ENCODE measurements at places on chromosomes 4 and X.

- DNase-seq, result no peak
Measured at GRCh38 chr4:115852767-115853091, 739.3 kb upstream of the NDST4 start.

DNA sequence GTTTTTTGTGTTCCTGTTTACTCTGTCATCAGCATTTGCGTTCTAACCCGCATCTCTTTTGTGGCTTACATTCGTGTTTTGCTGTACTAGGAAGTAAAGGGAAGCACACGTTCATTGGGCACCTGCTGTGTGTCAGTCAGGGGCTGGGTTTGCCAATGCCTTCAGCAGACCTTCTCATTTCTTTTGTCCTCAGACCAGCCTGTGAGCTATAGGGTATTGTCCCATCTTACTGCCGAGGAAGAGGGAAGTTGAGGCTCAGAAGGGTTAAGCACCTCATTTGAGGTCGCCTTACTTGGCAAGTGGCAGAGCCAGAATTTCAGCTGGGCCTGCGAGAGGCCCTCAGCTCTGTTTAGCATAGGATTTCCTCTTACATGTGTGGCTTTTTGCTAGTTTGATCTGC, 8.7 kb downstream of the TBC1D14 start:
- peak; percentile 62 for DNase-seq

DNA sequence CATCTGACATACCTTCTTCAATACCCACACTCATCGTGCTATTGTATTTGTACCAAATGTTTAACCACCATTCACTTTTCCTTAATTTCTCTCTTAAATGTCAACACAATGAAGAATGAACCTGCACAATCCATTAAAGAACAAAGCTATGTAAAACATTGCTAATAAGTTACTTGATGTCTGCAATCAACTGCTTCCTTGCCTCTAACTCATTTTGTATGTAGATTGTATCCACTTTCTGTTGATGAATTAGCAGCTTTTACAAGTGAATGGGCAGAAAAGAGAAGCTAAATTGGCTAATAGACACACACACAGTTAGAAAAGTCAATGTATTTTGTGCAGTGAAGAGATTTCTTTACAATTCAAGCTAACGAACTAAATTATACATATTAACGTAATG, 212.5 kb upstream of the NDST3 start:
- no peak for DNase-seq

- DNase-seq, result no peak
Measured at GRCh38 chr4:6772223-6772928, 10.2 kb upstream of the KIAA0232 start.

DNA sequence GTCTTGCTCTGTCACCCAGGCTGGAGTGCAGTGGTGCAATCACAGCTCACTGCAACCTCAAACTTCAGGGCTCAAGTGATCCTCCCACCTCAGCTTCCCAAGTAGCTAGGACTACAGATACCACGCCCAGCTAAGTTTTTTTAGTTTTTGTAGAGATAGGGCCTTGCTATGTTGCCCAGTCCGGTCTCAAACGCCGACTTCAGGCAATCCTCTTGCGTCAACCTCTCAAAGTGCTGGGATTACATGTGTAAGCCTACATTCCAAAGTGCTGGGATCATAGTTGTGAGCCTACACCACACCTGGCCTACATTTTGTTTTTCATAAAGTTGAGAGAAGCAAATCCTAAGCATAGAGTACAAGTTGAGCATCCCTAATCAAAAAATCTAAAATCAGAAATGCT, 42.2 kb downstream of the SMARCA5 start:
- no peak for DNase-seq

GRCh38 chr4:184851200-184851541, 25.4 kb upstream of the ACSL1 start:
- DNase-seq, result no peak

DNA sequence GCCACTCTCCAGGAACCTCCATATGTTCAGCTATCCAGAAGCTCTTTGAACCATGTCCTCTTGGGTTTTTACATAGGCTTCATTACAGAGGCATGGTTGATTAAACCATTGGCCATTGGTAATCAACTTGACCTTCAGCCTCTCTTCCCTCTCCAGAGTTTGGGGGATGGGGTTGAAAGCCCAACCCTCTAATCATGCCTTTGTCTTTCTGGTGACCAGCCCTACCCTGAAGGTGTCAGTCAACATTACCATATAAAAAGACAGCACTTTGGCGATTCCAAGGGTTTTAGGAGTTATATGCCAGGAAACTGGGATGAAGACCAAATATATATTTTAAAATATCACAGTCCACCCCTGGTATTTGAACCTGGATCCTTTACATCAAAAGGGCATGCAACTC, 222.5 kb downstream of the CHIC1 start:
- no peak for DNase-seq

- DNase-seq, result peak; percentile 43
Measured at GRCh38 chr4:7195546-7196287, 3.4 kb downstream of the SORCS2 start.

DNA sequence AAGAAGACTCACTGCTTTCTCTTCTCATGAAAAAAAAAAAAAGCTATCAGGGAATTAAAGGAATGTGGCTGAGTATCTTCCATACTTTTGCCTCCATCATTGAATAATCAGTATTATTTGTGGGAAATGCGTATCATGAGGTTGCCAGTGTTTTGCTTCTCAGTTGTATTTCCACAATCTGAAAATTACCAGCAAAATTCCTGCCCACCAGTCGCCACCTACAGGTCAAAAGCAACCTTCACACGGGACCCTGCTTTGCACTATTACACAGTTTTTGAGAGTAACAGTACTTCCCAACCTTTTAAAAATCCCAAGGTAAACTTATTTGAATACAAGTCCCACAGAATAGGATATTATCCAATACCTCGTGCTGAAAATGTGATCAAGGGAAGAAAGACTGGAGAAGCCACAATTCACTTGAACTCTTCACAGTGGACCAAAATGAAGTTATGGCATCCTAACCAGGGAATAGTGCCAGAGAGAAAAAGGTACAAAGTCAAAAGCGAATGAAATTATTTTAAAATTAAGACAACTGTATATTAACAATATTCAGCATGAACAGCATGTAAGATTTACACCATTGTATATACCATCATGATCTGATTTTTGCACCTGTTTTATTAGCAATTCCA, 30.4 kb downstream of the PGRMC1 start:
- peak; percentile 46 for DNase-seq

GRCh38 chrX:9280831-9281230, 184.0 kb upstream of the TBL1X start:
- DNase-seq, result no peak

DNA sequence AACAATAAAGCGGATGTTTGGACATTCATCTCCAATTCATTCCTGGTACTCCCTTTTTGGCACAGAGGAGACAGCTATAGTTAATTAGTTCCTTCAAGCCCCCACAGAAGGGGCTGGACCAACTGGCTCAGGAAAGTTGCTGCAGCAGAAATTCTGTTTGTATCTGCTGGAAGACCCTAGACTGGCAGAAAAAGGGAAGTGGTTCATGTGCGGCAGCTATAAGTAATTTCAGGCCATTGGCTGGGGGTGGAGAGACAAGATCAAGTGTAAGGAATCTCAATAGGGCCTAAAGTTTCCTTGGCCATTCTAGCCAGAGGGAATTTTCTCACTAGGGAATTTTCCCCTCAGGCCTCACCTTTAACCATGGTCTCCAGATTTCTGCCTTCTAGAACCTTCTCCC, 89.9 kb upstream of the DHX15 start:
- DNase-seq, result no peak

GRCh38 chrX:20224814-20225487, 41.8 kb downstream of the RPS6KA3 start:
- DNase-seq, result no peak
